ENCODE measurements at places on chromosomes 3 and 15. TPM values are rescaled to one million over a fixed set of nuclear protein-coding genes. Genes with fewer than 3 reads are reported as not detected.

Gene SLC12A8
- 8.5 TPM for total RNA-seq

Gene TP63
- 26.5 TPM for total RNA-seq

Gene GATM
- total RNA-seq = 0.54 TPM

Gene FYCO1
- 17.0 TPM for total RNA-seq

Gene RAB6B
- 1.1 TPM for total RNA-seq

Gene RYR3
- not detected for total RNA-seq

Gene CIB2
- 0.30 TPM for total RNA-seq

Gene EPHA6
- total RNA-seq = 0.66 TPM
